ENCODE measurements at places on chromosomes 7 and 10.

GRCh38 chr10:44334621-44335184 is 50.2 kb downstream of the CXCL12 start:
- peak; percentile 69 for DNase-seq

- DNase-seq = peak; percentile 86
Observed at GRCh38 chr10:64486149-64486548, 964.9 kb downstream of the REEP3 start.

DNA sequence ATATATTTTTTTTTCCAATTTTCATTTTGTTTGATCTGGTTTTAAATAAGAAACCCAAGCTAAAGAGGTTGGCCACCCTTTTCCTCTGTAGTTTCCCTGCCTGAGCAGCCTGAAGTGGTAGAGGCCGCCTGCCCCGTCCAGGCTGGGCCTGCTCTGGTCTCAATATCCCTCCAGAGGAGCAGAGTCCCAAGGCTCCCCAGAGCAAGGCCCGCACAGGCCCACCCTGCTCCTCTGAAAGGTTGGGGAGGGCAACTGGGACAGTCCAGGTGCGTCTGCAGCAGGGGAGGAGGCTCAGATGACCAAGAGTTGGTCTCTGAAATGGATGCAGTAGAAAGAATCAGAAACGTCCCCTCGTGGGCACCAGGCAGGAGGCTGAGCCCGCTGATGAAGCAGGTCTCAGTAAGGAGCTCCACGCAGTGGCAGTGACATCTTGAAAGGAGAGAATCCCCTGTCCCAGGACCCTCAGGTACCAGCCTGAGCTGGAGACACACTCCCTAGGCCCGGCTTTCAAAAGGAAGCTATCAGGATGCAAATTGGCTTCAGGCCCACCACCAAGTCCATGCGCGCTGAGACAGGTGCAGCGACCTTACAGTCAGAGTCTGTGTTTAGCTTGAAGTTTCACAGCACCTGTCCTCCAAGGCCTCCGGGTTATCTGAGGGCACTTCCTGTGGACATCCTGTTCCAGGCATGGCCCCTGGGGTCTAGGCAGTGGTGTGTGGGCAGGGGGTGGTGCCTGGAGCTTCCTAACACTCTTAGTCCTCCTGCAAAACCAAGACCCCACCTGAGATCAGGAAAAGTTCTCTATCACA is 37.7 kb downstream of the EN2 start:
- no peak for DNase-seq

DNA sequence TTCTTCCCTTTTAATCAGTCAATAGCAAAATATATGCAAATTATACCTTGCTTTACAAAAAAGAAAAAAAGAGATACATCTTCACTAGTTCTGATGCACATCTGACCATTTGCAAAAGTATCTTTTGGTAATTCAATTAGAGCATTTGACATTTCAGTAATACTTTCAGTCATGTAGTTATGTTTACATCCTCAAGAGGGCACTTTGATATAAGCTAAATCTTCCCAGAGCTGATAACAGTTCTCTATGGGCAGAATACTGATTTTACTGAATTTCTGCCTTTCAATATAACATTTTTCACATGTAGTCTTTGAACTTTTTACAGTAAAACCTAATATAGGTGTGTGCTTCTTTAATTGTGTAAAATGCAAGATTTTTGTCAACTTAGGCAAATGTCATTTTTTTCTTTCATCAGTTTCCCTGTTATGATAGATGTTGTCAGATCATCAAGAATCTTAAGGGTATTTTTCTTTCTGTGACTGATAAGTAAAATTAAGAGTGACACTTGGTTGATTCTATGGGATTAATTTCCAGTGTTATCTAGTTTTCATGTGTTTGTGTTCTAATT is 703.5 kb upstream of the SEMA3D start:
- DNase-seq = peak; percentile 23

- no peak for DNase-seq
Observed at GRCh38 chr7:111018960-111019736, 71.8 kb upstream of the LRRN3 start.

DNA sequence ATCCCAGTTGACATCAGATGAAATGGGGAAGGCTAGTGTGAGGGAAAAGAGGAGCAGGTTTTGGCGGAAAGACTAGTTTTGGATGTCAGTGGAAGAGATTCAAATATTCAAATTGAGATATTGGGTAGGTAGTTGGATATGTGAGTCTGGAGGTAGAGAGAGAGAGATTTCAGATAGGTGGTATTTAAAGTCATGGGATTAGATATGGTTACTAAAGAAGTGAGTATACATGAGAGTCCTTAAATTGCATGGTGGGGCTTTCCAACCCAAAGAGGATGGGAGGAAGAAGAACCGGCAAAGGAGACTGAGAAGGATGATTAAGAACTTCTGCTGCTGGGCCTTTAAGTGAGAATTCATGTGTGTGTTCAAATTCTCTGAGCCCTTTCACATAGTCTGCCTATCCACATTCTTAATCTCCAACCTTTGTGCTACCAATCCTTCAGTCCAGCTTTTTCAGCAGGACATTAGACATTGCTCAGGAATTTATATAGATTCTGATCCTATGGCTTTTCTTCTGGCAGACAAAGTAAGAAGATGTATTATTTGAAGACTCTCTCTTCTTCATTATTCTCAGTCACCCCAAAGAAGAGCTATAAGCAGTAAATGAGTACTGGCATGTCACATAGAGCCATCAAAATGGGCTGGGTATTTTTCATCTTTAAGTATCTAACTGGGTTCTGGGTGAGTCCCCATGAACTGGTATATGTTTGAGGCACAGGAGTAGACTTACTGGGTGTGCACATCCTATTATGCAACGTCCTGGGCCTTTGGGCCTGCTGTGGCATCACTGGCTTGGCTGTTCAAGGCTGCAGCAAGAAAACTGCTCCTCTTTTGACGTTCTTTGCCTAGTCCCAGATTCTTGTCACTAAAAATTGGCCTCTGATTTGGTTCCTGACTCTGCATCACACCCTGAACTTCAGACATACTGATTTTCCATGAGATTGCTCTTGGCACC is 33.6 kb downstream of the ST7 start:
- DNase-seq = peak; percentile 35

DNA sequence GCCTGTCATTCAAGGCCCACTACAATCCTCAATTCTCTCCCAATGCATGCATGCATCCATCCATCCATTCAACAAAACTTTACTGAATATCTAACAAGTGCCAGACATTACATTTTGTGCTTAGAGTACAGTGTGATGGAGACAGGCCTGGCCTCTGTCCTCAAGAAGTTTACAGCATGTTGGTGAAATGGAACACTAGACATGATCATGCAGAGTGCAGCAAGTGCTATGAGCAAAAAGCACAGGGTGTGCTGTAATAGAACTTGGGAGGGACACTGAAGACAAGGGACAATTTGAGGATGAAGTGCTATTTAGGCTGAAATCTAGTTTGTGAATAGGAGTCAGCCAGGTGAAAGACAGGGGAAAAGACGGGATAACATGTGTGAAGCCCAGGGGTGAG is 347.8 kb downstream of the PTEN start:
- no peak for DNase-seq

DNA sequence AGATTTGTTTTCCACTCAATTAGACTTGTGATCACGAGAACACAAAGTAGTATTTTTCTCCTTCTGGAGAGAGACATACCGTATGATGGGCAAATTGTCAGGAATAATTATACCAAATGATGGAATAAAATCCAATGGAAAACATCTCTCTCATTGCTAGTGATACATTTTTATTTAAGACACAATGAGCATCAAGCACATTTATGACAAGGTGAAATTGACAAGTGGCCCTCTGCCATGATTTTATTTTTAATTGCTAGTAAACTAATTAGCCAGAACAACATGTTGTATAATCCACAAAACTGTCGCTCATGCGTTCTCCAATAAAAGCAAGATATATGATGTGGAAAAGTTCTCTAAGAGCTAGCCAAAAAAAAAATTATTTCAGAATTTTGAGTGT is 620.8 kb downstream of the AUTS2 start:
- DNase-seq = no peak

Measured in fibroblast of skin of right quadriceps (primary cell).